Hematopoietic multipotent progenitor cell treated with erythropoietin and hydrocortisone succinate and interleukin-3 and kit ligand, for 4 days (in vitro differentiated cells): ENCODE measurements at places on chromosomes 5 and 9.

DNA sequence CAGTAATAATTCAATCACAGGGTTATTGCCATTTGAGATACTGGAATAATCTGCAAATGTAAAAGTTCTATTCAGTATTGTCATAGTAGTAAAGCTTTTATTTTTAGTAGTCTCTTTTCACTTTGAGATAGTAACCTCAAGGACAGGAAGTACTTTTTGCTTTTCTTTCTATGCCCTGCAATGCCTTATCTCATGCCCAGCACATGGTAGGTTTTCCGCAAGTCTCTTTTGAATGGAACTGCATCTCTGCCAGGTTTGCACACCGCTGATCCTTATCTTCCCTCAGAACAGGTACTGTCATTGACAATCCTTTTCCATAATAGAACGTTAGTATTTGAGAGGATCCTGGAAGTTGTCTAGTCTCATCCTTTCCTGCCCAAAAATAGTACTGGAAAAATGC lies 91.8 kb upstream of the IFNK start:
- DNase-seq: peak; percentile 87

GRCh38 chr5:178327931-178328711 lies 95.5 kb upstream of the PHYKPL start:
- no peak for DNase-seq

DNA sequence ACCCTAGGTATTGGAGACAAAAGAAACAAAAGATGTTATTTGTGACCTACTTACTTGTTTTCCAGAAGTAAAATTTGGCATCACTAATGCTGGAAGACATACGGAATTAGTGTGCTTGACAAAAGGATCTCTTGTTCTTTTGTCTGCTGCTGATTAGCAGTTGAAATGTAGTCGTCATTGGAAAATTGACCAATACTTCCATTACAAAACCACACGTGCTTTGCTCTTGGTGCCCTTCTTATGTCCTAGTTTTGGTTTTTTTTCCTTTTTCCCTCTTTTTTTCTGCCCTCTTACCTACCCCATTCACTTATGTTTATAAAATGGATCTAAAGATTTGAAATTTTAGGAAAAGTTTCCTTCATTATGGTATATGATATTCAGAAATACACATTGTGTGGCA lies 197.4 kb downstream of the FER start:
- DNase-seq: no peak

- no peak for DNase-seq
These were observed 54.6 kb downstream of the SUB1 start for GRCh38 chr5:32639943-32640342.

DNA sequence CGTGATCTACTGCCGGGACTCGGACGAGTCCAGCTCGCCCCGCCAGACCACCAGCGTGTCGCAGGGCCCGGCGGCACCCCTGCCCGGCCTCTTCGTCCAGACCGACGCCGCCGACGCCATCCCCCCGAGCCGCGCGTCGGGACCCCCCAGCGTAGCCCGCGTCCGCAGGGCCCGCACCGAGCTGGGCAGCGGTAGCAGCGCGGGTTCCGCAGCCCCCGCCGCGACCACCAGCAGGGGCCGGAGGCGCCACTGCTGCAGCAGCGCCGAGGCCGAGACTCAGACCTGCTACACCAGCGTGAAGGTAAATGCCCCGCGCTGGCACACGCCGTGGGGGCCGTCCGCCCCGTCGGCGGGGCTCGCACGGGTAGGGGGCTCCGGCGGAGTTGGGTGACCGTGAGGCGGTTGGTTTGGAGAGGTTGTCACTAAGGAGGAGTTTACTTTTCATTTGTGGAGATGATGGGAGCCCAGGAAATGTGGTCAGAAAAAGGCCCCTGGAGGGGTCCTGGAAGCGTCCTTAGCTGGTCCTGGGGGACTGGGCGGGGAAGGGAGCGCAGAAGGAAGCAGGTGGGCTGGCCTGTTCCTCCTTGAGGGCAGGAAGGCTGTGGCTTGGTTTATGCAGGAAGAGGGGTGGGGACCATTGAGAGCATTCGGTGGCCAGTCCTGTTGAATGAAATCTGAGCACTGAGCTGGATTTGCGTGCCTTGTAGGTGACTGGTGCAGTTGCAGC lies 647 bp downstream of the PDE8B start:
- no peak for DNase-seq

DNA sequence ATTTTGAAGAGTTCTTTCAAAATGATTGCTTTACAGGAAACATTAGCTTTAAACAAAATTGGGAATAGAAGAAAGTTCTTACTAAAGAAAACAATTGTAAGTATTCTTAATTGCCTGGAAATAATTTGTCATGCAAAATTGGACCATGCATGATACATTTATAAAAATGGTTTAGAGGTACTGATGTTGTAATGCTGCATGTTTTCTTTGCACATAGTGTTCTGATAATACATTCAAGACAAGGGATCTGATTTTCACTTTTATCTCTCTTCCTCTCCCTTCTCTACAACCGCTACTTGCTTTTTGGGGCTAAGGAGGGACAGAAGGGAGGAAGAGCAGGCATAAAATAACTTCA lies 211.6 kb upstream of the MPDZ start:
- DNase-seq: no peak

DNA sequence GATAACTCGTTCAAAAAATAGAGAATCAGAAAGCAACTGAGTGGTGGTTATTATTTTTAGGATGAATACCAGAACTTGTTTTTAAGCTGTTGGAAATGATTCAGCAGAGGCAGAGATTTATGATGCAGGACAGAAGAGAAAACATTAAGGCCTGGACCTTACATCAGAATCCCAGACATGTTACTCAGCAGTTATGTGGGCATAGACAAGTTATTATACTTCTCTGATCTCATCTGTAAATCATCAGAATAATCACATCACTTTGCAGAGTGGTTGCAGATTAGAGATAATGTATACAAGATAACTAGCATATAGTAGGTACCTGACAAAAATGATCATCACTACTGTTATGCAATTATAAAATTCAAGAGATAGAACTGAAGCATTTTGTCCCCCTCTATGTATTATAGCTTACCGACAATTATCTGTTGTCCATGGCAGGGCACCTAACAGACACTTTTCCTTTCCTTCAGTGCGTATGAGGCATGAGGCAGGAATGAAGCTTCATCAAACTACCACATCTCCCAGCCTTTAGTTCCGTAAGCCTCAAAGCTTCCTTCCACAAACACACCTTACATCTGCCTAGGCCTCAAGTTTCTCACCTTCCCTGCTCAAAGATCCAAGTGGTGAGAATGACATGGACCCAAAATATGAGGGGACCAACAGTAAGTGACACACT lies 165.9 kb downstream of the DENND1A start:
- DNase-seq: no peak

GRCh38 chr5:159458217-159458711 lies 128.0 kb upstream of the IL12B start:
- no peak for DNase-seq

- DNase-seq: no peak
These were observed 28.7 kb downstream of the GALNT12 start for GRCh38 chr9:98836206-98836605.

DNA sequence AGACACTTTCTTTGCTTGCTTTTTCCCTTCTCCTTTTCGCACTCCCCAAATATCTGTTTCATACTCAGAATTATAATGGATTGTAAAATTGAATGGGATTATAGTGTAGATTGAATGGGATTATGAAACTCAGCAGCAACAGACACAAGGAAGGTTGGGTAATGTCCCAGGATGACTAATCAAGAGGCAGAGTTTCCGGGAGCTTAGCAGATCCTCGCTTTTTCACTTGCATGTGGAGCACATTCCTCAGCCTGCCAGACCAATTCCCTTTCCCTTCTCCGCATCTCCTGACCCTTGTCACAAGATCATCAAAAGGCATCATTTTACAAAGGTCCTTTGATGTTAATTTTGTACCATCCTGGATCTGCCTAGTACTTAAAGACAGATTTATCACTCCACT lies 55.1 kb upstream of the SLC1A1 start:
- DNase-seq: no peak

DNA sequence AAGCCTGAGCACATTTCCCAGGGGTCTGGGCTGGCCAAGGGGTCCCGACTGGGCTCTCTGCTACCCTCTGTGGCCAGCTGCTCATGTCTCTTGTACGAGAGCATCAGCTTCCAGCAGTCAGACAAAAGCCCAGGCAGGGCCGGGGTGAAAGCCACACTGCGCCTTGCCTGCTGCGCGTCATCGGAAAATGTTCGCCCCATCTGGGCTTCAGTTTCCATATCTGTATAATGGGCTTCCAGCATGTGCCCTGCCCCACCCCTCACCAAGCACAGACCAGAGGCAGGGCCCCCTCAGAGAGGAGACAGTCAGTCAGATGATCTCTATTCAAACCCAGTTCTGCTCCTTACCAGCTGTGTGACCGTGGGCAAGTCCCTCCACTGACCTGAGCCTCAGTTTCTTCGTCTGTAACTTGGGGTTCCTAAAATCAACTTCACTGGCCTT lies 8.0 kb upstream of the GRHPR start:
- no peak for DNase-seq

- no peak for DNase-seq
These were observed 90.5 kb upstream of the TNC start for GRCh38 chr9:115208501-115208900.

- DNase-seq: peak; percentile 34
These were observed 83.0 kb downstream of the SMC2 start for GRCh38 chr9:104177003-104177611.

GRCh38 chr5:43193181-43193893 lies 1.3 kb downstream of the NIM1K start:
- DNase-seq: peak; percentile 85

DNA sequence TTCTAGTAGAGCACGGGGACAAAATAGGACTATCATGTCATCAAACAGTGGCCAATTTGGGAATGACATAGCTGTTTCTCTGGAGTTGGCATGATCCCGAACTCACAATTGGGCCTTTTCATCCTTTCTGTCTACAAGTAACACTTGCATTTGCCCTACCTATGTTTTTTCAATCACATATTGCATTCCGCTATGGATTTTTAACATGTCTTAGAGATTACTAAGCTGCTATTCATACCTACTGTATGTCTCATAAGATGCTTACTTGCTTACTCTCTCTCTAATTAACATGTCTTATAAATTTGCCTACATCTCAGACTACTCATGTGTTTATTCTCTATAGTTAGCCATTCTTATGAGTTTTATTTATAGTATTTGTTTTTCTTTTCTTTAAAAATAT lies 341.2 kb upstream of the CTNND2 start:
- DNase-seq: no peak
